Activated CD8-positive, alpha-beta memory T cell treated with anti-CD3 and anti-CD28 coated beads, Interleukin-2, amount 50 U/mL, for 48 hours (primary cell): ENCODE measurements at places on chromosomes 7 and 10.

- DNase-seq = no peak
Observed at GRCh38 chr10:132423966-132424861, 27.2 kb downstream of the PWWP2B start.

GRCh38 chr10:68878496-68878895, 22.6 kb upstream of the DDX50 start:
- no peak for DNase-seq

- no peak for DNase-seq
Observed at GRCh38 chr10:100104300-100104699, 22.6 kb upstream of the CPN1 start.

DNA sequence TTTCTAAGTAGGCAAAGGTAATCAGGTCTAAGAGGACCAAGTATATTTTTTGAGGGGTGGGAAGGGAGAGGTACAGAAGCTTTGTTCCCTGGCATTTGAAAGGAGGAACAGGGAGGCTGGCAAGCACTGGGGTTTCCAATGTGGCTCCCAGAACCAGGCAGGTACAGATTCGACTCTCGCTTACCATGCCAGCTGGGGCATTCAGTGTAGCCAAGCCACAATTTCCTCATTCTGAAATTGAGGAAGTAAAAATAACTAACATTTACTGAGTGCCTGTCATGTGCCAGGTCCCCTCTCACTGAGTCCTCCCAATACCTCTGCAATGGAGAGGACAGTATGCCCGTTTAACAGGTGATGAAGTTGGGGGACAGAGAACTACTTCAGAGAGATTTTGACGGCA, 45.9 kb upstream of the BET1 start:
- no peak for DNase-seq

GRCh38 chr7:153430931-153431330, 621.3 kb upstream of the DPP6 start:
- DNase-seq = no peak

DNA sequence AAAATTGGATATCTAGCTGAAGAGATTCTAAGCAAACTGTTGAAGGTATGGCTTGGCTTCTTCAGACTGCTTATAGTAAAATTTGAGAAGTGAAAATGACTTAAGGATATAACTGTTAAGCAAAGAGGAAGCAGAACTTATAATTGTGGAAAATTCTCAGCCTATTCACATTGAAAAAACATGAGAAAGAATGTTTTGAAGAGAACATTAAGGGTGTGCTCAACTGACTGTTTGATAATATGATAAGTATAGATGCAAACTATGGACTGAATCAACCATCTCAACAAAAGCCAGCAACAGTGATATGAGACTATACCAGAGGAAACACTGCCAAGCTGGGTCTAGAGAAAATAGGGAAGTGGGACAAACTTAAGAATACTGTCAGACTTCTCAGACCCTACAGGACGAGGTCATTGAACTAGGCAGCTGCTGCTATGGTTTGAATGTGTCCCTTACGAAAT, 133.1 kb upstream of the PPP1R3A start:
- DNase-seq = no peak

- no peak for DNase-seq
Observed at GRCh38 chr10:110733218-110733952, 89.2 kb downstream of the RBM20 start.
